ENCODE measurements at places on chromosomes 4 and X.
A peak's percentile ranks its signal among the peaks of the same experiment; 100 is the strongest.

- DNase-seq: no peak
These were observed 5.1 kb downstream of the GJB1 start for GRCh38 chrX:71228063-71228642.

DNA sequence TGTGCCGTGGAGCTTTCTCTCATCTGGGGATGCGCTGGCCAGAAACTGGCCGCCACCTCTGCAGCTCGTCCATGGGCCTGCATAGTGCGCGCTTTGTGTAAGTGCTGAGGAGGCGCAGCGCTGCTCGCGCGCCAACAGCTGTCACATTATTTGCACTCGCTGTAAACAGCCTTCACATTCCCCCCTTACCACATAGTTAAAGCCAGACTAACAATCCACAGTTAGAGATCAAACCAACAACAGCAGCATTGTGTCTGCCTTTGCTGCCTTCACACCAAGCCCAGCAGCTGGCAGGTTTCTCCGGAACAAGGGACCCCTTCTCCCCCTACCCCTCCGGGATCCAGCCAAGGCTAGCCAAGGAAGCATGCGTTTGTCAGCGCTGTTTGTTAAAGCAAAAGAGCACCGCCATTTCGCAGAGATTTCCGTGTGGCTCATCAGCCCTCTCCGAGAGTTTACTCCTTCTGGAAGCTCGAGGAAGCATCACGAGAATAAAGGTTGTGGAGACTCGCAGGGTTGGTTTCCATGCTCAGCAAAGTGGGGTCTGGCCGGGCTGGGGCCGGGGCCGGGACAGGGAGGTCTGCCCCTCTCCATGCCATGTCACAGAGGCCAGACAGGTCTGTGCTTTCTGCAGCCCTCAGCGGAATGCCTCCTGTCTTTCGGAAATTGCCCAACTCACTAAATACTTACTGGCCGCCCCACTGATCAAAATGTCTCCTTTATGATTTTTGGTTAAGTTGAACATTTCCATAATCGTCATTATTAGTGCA lies 11.0 kb downstream of the BCOR start:
- no peak for DNase-seq

DNA sequence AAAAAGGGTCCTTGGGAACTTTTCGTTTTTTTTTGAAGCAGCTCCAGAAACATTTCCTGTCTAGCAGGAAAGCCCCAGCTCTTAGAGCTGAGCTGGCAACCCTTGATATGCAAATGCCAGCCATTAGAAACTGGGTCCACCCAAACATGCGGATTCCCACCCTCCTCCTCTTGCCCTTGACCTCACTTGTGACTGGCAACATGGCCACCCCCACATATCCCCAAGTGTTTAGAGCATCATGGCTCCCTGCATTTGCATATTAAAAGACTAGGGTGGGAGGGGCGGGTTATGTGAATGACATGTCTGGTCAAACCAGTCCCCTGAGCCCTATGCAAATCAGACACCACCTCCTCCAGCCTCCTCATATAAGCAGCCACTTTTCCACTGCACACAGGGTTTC lies 671.1 kb downstream of the FAT4 start:
- no peak for DNase-seq

DNA sequence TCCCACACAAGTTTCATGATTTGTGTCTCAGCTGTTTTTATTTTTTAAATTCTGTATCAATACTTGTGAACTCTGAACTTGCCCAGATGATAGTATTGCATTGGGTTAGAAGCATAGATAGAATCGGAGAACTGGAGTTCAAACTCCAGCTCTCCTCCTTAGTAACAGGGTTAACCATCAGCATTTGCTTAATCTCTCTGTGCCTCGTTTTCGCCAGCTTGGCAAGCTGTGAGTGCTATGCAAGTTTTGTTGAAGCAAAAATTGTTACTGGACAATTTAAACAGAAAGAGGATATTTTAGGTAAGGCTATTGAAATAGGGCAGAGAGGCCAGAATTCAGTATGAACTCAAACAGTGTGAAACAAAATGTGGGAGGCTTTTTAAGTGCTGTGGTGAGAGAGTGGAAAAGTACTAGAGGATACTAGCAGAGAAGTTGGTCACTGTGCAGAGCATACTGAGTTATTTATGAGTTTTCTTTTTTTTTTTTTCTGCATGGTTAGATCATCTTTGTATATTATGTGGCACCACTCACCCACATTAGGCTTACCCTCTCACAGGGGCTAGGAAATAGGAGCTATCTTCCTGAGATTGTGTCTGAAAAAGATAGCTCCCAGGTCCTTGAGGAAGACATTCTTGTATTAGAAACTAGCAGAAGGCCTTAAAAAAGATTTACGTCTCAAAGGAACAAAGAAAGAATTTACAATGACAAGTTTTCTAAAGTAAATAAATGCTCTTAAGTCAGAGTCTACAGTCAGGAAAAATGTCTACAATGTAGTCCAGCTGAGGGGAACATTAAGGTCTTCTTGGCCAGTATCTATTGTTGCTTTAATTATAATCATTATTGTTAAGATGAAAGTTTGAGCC lies 1126.6 kb downstream of the FAT4 start:
- DNase-seq: no peak

GRCh38 chr4:77697860-77698590 lies 92.4 kb downstream of the CXCL13 start:
- DNase-seq: no peak

DNA sequence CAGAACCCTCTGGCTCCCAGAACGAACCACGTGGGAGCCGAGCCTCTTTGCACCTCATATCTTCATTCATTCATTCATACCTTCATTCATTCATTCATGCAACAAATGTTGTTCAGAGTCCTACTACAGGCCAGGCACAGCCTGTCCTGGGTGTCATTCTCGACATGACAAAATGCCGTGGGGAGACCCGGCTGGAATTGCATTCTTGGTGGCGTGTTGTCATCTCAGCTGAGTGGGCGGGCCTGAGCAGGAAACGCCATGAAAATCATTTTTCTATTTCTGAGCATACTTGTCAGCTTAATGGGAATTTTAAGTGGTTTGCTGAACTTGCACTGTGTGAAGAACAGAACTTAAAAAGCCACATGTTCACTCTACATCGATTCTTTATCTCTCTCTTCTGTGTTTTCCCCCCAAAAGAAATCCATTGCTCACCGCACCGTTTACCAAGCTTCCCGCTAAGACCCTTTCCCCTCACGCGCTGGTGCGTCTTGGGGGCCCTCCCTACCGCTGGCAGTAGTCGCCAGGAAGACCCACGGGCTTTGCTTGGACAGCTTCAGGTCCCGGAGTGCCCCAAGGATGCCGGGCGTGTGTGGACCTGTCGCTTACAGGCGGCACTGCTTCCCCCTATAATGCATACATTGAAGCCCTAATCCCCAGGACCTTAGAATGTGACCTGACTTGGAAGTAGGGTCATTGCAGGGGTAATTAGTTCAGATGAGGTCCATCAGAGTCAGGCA lies 41.6 kb upstream of the HMX1 start:
- DNase-seq: peak; percentile 28

DNA sequence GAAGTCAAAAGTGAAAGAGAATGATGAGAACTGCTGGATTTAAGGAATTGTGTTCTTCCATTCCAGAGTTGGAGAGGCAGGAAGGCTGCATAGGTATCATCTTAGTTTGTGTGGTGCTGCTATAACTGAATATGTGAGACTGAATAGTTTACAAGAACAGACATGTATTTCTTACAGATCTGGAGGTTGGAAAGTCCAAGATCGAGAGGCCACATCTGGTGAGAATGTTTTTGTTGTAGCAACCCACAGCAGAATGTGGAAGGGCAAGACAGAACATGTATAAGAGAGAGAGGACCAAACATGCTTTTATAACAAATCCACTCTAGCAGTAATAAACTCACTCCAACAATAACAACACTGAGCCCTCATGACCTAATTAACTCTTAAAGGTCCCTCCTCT lies 408.6 kb downstream of the FAM47B start:
- no peak for DNase-seq

- no peak for DNase-seq
These were observed 71.2 kb downstream of the LNX1 start for GRCh38 chr4:53520116-53520515.

GRCh38 chrX:2159861-2160260 lies 340.9 kb downstream of the DHRSX start:
- DNase-seq: no peak

DNA sequence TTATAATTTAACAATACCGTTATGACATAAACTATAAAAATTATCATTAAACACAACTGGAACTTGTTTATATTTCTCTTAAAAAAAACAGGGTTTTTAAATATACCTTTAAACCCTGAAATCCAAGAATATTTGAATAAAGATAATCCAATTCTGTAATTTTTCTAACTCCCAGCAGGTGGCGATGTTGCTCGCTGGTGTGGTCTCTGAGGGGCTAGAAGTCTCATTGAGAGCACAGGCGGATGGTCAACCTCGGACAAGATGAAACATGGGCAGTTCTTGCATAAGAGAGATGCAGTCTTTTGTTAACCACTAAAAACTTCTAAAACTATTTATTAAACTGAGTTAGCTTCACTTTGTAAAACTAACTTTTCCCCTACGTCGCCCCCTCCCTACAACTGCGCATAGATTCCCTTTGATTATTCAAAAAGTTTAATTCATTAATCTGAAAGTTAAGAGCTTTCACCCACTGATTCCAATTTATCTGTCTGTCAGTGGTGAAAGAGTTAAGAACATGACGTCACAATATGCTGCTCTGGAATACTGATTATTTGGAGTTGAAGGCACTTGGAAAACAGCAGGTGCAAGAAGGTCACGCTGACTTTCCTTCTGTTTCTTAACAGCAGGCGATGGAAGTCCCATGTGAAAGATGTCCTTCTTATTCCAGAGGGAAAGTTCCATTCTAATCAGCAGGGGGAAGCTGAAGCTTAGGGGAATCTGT lies 29.5 kb downstream of the DMP1 start:
- DNase-seq: peak; percentile 73

Measured in sciatic nerve (tissue), 2 donors.